ENCODE measurements at places on chromosomes 3 and 15. TPM values are rescaled to one million over a fixed set of nuclear protein-coding genes. Genes with fewer than 3 reads are reported as not detected.

- DNase-seq, result no peak
Measured at GRCh38 chr3:63911509-63911872, 692 bp downstream of the SCAANT1 start.

DNA sequence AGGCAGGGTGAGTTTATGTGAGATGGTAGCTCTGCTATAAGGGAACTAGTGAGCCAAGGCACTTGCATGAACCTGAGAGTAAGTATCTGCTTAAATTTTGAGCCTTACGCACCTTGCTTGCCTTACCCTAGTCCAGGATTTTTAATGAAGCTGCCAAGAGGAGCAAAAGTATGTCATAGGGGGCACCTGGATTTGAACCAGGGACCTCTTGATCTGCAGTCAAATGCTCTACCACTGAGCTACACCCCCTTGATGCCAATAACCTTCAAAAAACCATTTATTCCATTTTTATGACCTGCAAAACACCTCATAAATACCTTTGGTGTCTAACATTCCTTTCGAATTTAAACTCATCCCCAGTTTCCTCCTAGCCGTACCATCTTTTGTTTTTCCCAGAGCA, 88.3 kb upstream of the ACP3 start:
- no peak for DNase-seq

The C3orf85 gene
- total RNA-seq, result 31.9 TPM

- DNase-seq, result no peak
Measured at GRCh38 chr15:101600035-101600434, 52.1 kb downstream of the TM2D3 start.

DNA sequence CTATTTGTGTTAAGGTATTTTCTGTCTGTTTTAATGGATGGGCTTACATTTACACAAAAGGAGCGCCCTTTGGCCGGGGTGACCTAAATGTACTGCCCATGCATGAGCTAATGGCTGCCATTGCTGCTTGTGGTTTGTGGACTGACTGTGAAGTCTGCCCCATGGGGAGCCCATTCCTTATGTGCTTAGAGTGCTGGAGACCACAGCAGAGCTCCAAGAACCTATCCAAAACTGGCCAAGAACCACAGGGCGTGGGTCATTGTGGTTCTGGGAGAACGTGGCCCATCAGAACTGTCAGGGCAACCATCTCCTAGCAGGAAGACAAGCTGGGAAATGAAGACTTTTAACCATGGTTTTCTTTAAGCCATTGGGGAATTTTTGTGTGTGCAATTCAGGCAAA, 105.3 kb downstream of the CHDH start:
- no peak for DNase-seq

The STRIT1 gene
- total RNA-seq, result not detected

- DNase-seq, result peak; percentile 81
Measured at GRCh38 chr15:39580485-39581241, at the start of gene THBS1. TSS of gene THBS1 (plus strand) at chr15:39581079. CDS start at chr15:39581858, 779 bp downstream.

- no peak for DNase-seq
Measured at GRCh38 chr3:188663839-188664238, 507.9 kb upstream of the TPRG1 start.

The PDE12 gene
- total RNA-seq, result 24.6 TPM

The KY gene
- total RNA-seq, result 0.25 TPM

- no peak for DNase-seq
Measured at GRCh38 chr3:45779746-45780735, 16.3 kb downstream of the SLC6A20 start.

The ARHGEF26 gene
- total RNA-seq, result 3.3 TPM

GRCh38 chr3:45944830-45945620, 1.8 kb downstream of the CXCR6 start:
- DNase-seq, result no peak

The ASB14 gene
- not detected for total RNA-seq

- DNase-seq, result no peak
Measured at GRCh38 chr15:69046781-69047180, 32.3 kb downstream of the NOX5 start.

The IL1RAP gene
- 4.9 TPM for total RNA-seq

The ITGB5 gene
- total RNA-seq, result 93.0 TPM

The TRANK1 gene
- total RNA-seq, result 54.0 TPM

GRCh38 chr15:39429898-39430357, 151.0 kb upstream of the THBS1 start:
- DNase-seq, result no peak

DNA sequence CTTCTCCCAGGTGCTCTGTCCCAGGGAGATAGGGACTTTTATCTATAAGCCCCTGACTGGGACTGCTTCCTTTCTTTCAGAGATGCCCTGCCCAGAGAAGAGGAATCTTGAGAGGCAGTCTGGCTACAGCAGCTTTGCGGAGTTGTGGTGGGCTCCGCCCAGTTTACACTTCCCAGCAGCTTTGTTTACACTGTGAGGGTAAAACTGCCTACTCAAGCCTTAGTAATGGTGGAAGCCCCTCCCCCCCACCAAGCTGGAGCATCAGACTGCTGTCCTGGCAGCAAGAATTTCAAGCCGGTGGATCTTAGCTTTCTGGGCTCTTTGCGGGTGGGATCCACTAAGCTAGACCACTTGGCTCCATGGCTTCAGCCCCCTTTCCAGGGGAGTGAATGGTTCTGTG, 253.8 kb upstream of the ARL6 start:
- DNase-seq, result peak; percentile 36

GRCh38 chr3:65993134-65993900, 45.4 kb downstream of the MAGI1 start:
- no peak for DNase-seq

The CLRN1 gene
- total RNA-seq, result not detected

The NAA80 gene
- total RNA-seq, result 11.2 TPM

The NTRK3 gene
- total RNA-seq, result 0.55 TPM

- no peak for DNase-seq
Measured at GRCh38 chr3:154729741-154730140, 299.8 kb upstream of the GPR149 start.

GRCh38 chr3:64023861-64024223, 548 bp upstream of the PSMD6 start:
- DNase-seq, result no peak

GRCh38 chr3:14921034-14921616, 26.3 kb upstream of the NR2C2 start:
- DNase-seq, result peak; percentile 88

The POTEB2 gene
- not detected for total RNA-seq

Measured in left colon (tissue), 2 donors.